ENCODE measurements at places on chromosomes 1 and 21. TPM values are rescaled to one million over a fixed set of nuclear protein-coding genes. Genes with fewer than 3 reads are reported as not detected.

Gene DMBX1
- not detected for total RNA-seq

Gene DTL
- 57.9 TPM for total RNA-seq

Gene RIPK4
- total RNA-seq = 13.1 TPM

Gene HTR6
- not detected for total RNA-seq

Gene GMEB1
- 4.2 TPM for total RNA-seq

Gene PGD
- 62.3 TPM for total RNA-seq

Gene B3GALT5
- 1.3 TPM for total RNA-seq

Gene S100A8
- not detected for total RNA-seq

Gene RAB25
- total RNA-seq = not detected

Gene MYBPH
- not detected for total RNA-seq

Gene HOOK1
- not detected for total RNA-seq

Gene HHIPL2
- 3.9 TPM for total RNA-seq

Gene CFHR2
- total RNA-seq = not detected

Gene HSD3B2
- not detected for total RNA-seq

Gene DNALI1
- 0.49 TPM for total RNA-seq

Data from M059J (cell line).